ENCODE measurements at places on chromosomes 2 and 18. TPM values are rescaled to one million over a fixed set of nuclear protein-coding genes. Genes with fewer than 3 reads are reported as not detected.

- DNase-seq, result no peak
Measured at GRCh38 chr2:238978497-238978896, 130.6 kb downstream of the TWIST2 start.

Gene PLB1
- not detected for total RNA-seq

GRCh38 chr2:54824567-54824966 lies 101.1 kb downstream of the EML6 start:
- no peak for DNase-seq

Gene GALNT14
- total RNA-seq, result 0.36 TPM

- DNase-seq, result no peak
Measured at GRCh38 chr2:180394305-180394704, 387.2 kb upstream of the CWC22 start.

DNA sequence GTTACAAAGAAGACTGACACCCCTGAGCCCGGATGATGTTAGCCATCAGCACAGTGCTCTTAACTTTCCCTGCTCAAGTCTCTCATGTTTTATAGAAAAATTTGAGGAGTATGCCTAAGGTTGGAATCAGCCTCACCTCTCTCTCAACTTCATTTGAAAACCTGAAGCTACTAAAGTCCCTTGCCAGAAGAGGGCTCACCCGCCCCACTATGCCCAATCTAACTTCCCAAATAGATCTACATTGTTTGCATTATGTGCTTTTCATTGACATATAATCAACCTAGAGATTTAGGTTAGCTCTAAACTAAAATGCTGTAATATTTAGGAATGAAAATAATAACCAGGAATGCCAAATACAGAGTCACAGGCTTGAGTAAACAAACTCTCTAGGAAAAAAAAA lies 305.4 kb downstream of the NCKAP5 start:
- no peak for DNase-seq

GRCh38 chr18:48785736-48786454 lies 164.9 kb downstream of the SMAD7 start:
- DNase-seq, result no peak

Gene VWC2L
- total RNA-seq, result not detected

All from naive thymus-derived CD8-positive, alpha-beta T cell (primary cell).